ENCODE measurements at places on chromosomes 4 and X.

DNA sequence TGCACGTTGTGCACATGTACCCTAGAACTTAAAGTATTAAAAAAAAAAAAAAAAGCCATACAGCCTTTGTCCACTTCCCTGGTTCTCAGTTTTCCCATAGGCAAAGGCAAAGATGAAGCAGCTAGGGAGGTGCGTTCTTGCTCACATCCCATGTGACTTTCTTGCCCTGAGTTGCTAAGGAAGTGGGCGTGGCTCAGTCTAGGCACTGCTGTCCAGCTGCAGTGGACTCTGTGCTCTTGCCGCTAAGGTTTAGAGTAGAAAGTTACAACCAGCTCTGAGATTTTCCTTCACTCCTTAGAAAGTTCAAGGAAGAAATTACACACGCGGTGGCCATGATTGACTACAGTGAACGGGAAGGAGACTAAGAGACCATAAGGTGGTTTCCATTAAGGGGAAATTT, 144.7 kb downstream of the NAA11 start:
- no peak for DNase-seq

- no peak for DNase-seq
Observed at GRCh38 chrX:29067351-29067750, 480.1 kb downstream of the IL1RAPL1 start.

DNA sequence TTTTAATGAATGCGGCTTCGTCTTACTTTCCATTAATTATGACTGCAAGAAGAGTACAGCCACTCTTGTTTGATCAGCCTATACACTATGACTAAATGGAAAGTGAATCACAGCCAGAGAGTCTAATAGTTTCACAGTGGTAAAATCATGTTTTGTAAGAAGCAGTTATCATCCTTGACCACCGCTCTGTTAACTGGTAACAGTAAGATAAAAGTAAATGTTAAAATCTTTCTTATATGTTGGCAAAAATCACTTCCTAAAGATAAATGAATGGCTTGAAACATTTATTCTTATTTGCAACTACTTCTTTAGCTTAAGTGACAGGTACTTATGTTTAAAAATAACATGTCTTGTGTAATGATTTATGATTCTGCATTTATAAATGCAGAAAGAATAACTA, 13.2 kb downstream of the GALNT7 start:
- DNase-seq, result peak; percentile 62

GRCh38 chr4:16227462-16227868, 1.2 kb upstream of the TAPT1 start:
- peak; percentile 57 for DNase-seq

- no peak for DNase-seq
Observed at GRCh38 chr4:174216799-174217272, 66.6 kb downstream of the FBXO8 start.

- no peak for DNase-seq
Observed at GRCh38 chr4:57131849-57132742, 21.9 kb upstream of the IGFBP7 start.

DNA sequence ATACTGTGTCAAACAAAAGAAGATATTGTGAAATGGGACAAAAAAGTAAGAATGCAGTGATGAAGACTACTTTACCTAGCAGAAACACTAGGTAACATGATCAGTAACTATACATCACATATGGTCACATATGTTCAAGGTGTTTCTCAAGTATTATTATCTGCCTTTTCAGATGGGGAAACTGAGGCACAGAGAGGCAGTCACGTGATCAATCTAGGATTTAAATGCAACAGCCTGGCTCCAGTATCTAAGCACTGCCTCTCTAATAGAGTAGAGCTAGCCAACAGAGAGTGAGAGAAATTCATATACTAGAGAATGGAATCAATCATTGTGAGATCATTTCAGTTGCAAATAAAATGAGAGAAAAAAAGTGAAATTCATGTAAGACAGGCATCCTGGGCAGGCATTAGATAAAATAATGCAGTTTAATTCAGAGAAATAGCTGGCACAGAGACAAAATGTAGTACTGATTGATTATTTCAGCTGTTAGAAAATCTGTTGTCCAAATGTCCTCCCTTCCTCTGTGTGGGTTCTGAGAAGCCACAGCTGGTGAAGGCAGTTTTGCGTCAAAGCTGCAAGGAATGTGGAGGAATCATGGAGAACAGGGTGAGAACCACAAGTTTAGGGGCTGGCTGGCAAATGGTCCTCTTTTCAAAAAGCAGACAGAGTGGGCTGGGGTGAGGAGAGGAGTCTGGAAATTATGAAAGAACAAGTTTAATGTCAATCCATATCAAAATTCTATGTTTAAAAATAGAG, 26.0 kb downstream of the SMIM43 start:
- DNase-seq, result no peak

GRCh38 chr4:141971869-141972268, 335.5 kb downstream of the IL15 start:
- no peak for DNase-seq

DNA sequence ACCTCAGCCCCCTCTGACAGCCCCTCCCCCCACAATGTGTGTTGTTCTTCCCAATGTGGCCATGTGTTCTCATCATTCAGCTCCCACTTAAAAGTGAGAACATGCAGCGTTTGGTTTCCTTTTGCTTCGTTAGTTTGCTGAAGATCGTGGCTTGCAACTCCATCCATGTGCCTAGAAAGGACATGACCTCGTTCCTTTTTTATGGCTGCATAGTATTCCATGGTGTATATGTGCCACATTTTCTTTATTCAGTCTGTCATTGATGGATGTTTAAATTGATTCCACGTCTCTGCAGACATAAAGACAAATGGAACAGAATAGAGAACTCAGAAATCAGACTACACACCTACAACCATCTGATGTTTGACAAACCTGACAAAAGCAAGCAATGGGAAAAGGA, 46.0 kb downstream of the ARX start:
- DNase-seq, result no peak

GRCh38 chr4:1986578-1987210, 22.1 kb downstream of the NELFA start:
- DNase-seq, result no peak

DNA sequence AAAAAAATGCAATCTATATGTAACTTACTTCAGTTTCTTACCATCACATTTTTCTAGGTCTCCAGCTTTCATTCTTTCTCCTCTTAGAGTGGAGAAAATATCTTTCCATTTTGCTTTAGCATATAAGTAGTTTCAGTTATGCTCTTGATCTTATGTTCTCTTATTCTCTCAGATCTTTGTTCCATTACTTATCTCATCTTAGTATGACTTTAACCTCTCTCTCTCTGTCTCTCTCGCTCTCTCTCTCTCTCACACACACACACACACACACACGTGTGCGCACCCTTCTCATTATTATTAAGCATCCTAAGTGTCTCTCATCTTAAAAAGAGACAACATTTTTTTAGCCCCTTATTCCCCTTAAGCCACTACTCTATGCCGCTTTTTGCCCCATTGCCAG, 92.8 kb downstream of the FAAH2 start:
- no peak for DNase-seq

DNA sequence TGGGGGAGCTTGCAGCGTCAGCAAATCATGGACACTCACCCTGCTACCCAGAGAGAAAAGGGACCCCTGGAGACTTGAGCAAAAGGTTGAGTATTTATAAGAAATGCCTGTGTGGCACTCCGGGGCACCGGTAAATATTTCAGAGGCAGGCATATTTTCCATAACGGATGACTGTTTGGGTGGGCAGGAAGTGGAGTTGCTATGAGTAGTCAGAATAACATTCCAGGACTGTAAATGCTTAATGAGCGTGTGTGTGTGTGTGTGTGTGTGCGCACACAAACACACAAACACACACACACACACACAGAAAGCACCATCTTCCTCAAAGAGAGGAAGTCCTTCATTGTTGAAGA, 74.6 kb downstream of the MXRA5 start:
- DNase-seq, result no peak

GRCh38 chr4:113674733-113675132, 86.8 kb downstream of the CAMK2D start:
- DNase-seq, result no peak

DNA sequence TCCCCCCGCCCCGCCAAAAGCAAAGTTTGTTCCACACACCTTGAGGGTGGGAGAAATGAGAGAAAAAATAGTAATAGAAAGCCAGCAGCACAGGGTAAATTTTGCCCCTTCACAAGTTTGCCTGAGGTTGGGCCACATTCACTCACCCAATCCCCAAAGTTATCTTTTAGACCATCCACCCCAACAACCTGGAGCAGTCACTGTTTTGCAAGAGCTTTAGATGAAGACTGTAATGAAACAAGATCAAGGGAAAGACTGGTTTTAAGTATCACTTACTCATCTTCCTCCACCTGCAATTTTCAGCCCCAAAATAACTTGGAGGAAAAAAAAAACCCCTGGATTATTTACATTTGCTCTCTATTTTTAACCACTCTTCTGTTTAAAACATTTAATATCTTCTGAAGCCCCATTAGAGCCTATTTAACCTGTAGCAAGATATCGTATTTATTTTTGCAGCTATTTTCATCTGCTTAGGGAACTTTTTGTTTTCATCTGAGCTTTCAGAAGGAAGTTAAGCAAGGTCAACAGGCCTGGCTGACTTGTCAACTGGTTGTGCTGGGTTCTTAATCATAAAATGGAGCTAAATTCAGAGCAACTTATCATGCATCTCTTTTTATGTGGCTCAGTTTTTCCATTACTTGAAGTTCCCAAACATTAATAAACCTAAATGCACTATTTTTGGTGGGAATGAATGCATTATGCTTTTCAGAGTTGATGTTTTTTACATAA, 24.6 kb upstream of the TBL1X start:
- DNase-seq, result peak; percentile 24

GRCh38 chr4:125389713-125390112, 75.0 kb downstream of the FAT4 start:
- DNase-seq, result no peak

DNA sequence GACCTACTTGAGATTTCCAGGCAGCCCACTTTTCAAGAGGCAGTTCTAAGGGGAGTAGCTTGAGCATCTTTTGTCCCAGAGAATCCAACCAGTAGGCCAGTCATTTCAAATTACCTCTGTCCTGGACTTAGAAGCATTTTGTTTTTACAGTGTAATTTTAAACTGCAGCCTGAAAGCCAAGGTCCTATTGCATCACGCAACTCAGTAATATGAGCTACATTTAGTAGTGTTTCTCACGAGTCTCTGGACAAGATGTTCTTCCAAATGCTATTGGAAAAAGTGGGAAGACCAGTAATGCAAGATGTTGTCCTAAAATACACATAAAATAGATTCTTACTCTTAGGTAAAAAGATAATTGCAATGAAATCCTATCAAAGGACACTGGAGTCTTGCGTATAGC, 182.5 kb upstream of the ARX start:
- no peak for DNase-seq

DNA sequence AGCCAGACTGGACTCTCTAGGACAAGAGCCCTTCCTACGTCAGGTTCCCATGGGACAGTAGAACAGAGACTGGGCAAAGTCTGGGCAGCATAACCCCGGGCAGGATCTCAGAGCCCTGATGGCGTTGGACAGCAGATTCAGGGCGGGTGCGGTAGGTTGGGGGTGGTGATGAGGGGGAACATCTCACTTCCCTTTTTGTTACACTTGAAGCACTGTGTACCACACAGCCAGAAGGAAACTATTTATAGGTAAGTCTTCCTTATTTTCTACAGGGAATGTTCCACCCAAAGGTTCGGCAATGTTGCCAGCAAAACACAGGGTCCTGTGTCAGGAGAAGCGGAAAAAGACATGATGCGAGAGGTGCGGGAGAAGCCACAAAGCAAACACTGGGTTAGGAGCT, 54.3 kb downstream of the TSC22D3 start:
- DNase-seq, result peak; percentile 32

- DNase-seq, result no peak
Observed at GRCh38 chrX:57586360-57586759, 5.5 kb upstream of the ZXDB start.

DNA sequence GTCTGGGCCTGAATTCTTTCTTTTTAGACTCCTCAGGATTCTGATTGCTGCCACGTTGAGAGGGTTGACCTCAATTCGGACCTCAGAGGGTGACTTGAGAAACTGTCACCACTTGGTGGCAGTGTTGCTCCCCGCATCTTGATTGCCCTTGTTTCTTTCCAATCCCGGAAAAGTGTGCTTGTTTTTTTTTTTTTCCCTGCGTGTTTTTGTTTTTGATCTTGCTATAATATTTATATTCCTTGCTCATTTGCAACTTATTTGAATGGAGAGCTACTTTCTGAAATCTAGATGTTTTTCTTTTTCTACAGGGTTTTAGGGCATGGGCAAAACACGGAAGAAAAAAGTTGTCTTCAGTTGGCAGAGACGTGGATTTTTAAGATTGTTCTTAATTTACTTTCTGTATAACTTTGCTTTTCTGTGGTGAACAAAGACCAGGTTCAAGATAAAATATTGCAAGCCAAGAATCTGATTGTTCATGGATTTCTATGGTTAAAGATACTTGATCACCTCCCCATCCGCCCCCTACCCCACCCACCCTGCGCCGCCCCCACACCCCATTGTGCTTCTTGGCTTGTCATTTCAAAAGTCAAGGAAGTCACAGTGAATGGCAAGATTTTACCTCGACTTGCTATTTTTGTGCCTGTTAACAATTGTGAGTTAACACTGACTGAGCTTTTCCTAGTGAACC, 102.0 kb downstream of the PTTG2 start:
- DNase-seq, result peak; percentile 87

All from suppressor macrophage treated with lipopolysaccharide for 4 hours (primary cell).